NCI-H446 (cell line): ENCODE measurements at places on chromosomes 3 and 15.

- DNase-seq = no peak
Observed at GRCh38 chr15:30001602-30002001, 81.2 kb upstream of the GOLGA8J start.

GRCh38 chr15:63532307-63532744 lies 27.9 kb downstream of the USP3 start:
- no peak for DNase-seq

GRCh38 chr3:13894096-13894806 lies 14.4 kb upstream of the WNT7A start:
- no peak for DNase-seq

DNA sequence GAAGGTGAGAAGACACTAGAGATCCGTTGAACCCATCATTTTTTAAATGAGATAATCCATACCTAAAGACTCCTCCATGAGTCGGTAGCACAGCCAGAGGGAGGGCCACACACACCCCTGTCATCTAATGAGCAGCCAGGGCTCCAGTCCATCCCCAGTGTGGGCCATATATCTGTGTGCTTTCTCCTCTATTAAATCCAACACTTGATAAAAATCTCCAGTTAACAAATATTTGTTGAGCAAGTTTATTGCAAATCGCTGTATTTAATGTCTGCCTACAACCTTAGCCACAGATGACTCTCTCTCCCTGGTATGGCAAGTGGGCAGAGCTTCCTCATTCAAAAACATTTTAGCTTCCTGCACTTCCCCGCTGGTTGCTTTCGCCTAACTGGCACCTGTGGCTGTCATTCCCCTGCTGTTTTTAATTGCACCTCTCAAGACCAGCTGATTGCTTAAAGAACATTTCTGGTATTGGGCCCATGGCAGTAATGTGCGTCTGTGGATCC lies 82.8 kb downstream of the SMAD3 start:
- DNase-seq = no peak

- no peak for DNase-seq
Observed at GRCh38 chr3:12918231-12918630, 76.9 kb upstream of the RPL32 start.

DNA sequence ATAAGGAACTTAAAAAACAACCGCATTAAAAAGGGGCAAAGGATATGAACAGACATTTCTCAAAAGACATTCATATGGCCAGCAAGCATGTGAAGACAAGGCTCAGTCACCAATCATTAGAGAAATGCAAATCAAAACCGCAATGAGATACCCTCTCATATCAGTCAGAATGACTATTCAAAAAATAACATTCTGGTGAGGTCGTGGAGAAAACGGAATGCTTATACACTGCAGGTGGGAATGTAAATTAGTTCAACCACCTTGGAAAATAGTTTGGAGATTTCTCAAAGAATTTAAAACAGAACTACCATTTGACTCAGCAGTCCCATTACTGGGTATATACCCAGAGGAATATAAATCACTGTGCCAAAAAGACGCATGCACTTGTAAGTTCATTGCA lies 496.6 kb upstream of the SGO1 start:
- no peak for DNase-seq

DNA sequence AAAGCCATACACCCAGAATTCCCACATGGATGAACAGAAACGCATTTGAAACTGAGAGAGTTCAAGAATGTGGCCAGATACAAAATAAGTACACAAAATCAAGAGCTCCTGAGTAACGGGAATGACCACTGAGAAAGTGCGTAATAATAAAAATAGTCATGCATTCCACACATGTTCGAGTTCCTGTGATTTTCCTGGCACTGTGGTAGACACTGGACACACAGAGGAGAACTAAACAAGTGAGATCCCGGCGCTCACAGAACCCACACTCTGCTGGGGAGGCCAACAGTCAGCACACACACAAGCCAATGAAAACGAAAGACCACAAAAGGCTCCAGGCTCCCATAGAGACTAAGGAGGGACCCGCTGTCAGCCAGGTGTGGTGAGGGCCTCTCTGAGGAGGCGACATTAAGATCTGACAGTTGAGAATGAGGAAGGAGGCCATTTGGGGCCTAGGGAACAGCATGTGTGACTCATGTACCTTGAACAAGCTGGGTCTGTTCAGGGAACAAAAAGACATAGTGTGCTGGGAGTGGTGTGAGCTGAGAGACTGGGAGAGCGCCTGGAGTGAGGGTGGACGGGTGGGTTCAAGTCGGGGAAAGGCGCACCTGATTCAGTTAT lies 5.1 kb downstream of the FAM107A start:
- no peak for DNase-seq

- DNase-seq = no peak
Observed at GRCh38 chr15:98626153-98626552, 22.2 kb upstream of the IGF1R start.

DNA sequence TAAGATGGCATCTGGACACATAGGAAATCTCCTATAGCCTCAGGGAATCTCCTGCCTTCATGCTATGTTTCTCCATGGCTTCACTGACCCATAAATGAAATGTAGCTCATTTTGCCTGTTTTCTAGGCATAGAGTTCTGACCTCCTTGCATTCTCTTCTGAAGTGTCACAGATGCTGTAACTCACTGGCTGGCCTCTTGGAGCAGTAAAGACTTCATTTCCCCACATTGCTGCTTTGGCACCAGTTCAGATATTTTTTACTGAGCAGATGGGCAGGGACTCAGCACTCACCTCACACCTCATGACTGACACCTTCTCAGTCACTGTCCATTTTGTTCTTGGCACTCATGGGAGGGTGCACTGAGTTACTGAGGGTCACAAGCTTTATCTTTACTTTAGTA lies 286.7 kb upstream of the TGFBR2 start:
- peak; percentile 46 for DNase-seq

DNA sequence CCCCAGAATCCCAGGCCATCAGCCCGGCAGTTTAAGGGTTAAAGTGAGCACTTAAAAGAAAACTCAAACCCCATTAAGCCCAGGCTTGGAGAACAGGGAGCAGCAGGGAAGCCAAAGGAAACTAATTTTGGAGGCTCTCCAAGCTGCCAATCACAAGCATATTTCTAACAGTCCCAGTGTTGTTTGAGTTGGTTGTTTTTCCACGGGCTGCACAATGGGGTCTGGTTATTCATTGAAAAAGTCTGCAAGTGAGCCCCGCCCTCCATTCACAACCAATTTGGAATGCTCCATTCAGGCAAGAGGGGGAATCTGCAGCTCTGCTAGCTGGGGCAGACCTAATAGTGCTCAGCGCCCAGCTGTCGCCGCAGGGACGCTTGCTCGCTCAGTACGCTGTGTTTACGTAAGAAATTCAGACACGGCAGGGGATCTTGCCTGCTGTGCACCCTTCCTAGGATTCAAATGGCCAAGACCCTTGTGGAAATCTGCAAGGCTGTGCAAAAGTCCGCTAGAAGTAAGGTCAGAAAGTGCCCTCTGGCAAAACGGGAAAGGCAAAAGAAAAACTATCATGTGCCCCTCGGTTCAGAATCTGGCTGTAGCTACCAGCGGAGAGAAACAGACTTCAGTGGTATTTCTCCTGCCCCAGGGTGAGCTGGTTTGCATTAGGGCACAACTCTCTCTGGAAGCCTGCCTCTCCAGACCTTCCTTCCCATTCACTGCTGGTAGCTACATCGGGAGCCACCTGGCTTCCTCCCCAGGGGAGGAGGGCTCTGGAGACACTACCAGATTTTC lies 11.0 kb downstream of the ETV5 start:
- DNase-seq = peak; percentile 98

DNA sequence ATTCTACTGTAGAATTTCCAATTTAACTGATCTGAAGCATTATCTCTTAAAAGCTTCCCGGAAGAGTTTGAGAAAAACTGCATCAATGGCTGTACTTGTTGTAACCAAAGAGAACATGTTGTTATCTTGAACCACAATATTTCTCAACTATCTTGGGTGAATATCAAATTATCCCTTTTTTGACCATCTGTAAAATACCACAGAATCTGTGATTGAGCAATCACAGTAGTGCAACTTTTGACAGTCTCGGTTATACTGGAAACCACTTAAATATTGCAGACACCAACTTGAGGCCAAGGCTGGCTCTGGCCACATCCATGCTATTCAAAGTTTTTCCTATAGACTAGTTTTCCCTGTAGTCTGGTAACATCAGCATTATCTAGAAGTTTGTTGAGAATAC lies 842.8 kb upstream of the EPHA6 start:
- DNase-seq = no peak

DNA sequence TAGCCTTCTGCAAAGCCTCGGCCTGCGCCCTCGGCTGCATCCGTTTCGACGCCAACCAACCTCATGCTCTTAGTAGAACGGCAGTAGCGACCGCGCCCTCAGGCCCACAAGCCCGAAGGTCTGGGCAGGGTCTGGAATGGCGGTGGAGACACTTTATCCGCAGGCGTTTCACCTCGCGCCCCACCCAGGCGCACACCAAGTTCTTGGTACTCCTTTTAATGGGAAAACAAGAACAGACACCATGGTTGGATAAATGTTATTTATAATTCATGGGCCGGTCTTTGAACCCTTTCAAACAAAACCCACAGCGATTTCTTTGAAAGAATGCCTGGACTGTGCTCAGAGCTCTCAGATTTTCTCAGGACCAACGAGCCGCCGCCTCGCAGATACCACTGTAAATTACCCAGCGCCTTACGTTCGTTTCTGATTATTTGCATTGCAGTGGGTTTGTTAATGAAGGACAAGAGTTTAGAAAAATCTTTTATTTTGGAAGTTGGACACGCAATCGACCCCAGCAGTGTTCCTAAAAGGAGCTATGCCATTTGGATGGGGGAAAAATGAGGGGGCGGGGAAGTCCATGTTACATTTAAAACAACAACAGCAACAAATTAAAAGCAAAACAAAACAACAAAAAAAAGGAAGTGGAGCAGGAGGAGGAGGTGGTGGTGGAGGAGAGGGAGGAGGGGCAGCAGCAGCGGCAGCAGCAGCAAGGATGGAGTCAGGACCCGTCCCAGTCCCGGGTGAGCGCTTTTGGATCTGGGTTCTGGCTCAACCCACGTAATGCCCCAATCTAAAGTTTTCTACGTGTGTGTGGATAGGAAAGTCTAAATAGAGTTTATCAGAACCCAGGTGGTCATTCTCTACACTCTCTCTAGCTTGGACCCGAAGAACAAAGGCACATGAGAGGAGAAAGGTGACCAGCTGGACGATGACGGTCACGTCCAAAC lies 993 bp upstream of the ISL2 start:
- DNase-seq = no peak

DNA sequence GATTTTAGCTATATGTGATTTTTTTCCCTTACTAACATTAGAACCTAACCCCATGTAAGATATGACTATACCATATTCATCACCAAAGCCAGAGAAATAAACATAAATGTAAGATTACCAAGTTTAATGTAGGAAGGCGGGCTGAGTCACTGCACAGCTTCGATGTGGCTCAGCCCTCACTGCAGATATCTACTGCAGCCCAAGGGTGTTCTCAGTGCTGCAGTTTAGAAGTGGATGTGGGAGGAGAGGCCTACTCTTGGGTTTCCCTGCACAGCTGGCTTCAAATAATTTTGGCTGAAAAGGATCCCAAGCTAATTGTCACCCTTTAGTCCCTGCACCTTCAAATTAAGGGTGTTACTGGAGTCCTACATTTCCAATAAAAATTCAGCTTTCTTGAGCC lies 9.3 kb downstream of the ARPP19 start:
- no peak for DNase-seq

GRCh38 chr3:58272891-58273290 lies 33.2 kb upstream of the RPP14 start:
- DNase-seq = no peak

- DNase-seq = no peak
Observed at GRCh38 chr3:144314946-144315345, 343.3 kb downstream of the DIPK2A start.

- DNase-seq = peak; percentile 57
Observed at GRCh38 chr15:82040862-82041261, 5.0 kb downstream of the MEX3B start.

DNA sequence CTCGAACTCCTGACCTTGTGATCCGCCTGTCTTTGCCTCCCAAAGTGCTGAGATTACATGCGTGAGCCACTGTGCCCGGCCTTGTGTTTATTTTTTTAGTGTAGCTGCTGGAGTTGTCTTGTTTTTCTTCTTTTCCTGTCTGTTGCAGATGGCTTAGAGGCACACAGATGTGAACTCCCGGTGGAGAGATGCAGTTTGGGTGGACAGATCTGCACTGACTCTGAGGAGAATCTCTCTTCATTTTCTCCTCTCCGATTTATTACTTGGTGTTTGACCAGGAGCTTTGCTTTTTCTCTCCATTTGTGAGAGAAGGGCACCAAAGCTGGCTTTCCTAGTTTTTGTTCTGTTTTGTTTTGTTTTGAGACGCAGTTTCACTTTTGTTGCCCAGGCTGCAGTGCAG lies 62.7 kb downstream of the USP13 start:
- DNase-seq = no peak

DNA sequence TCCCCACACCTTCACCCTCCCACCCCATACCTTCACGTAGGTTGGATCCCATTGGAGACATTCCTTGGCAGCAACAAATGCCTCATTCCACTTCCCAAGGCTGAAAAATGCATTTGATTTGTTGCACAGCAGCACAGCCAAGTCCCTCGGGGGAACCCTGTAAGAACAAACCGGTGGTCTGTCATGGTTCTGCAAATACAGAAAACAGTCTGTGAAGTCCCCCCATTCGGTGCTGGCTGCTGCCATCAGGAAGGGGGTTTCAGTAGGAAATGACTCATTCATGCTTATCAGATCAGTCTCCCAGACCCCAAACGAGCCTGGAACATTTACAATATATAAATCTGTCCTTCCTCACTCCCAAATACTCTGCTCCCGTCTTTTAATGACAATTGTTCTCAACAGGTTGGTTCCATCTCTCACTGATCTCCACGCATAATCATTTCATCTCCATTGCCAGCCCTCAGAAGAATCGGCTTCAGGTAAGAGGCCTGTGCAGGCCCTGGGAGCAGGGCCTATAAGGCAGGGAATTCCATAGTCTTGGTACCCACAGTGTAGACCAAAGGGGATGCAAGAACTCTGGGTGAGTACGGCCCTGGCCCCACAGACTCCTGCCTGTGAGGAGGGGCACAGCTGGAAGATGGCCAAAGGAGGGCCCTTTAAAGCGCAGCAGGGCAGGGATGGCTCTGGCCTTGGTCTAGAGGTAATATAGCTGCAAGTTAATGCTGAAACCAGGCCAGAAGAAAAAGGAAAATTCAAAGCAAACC lies 41.6 kb downstream of the TRANK1 start:
- no peak for DNase-seq

GRCh38 chr15:82178061-82178460 lies 84.5 kb downstream of the EFL1 start:
- DNase-seq = no peak

GRCh38 chr3:12544652-12545472 lies 437 bp downstream of the MKRN2OS start:
- DNase-seq = no peak

DNA sequence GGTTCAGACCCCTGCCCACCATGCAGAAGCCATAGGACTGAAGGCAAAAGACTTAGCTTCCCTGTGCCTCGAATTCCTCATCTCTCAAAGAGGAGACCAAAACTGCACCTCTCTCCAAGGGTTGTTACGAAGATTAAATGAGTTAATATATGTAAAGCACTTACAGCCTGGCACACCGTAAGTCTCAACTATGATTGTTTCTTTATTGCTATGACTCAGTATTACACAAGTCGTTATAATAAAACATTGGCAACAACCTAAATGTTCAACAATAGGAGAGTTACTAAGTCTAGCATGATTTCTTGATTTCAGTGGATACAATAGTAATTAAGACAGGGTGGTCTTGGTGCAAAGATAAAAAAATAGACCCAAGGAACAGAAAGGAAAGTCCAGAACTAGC lies 19.6 kb upstream of the FGD5 start:
- DNase-seq = no peak

- DNase-seq = peak; percentile 39
Observed at GRCh38 chr3:12758025-12758781, 856 bp downstream of the TMEM40 start.
